ENCODE measurements at places on chromosomes 5 and 9. TPM values are rescaled to one million over a fixed set of nuclear protein-coding genes. Genes with fewer than 3 reads are reported as not detected.

Gene HAVCR1
- total RNA-seq = not detected

Gene MLANA
- 0.05 TPM for total RNA-seq

Gene IDNK
- total RNA-seq = 1.7 TPM

Gene CD14
- total RNA-seq = 0.59 TPM

Gene STING1
- 14.2 TPM for total RNA-seq

Gene ZNF883
- 1.2 TPM for total RNA-seq

Gene ZBED3
- total RNA-seq = 1.3 TPM

Gene BRD8
- 31.9 TPM for total RNA-seq

Gene NIPAL4
- 0.14 TPM for total RNA-seq

Gene PCDHB10
- 0.42 TPM for total RNA-seq

Gene HK3
- total RNA-seq = not detected

Gene SPATA31E1
- total RNA-seq = not detected

Gene NMUR2
- total RNA-seq = not detected

Gene TLX3
- not detected for total RNA-seq

Gene PCAT7
- total RNA-seq = 0.30 TPM
